ENCODE measurements at places on chromosomes 11 and 22. TPM values are rescaled to one million over a fixed set of nuclear protein-coding genes. Genes with fewer than 3 reads are reported as not detected.

DNA sequence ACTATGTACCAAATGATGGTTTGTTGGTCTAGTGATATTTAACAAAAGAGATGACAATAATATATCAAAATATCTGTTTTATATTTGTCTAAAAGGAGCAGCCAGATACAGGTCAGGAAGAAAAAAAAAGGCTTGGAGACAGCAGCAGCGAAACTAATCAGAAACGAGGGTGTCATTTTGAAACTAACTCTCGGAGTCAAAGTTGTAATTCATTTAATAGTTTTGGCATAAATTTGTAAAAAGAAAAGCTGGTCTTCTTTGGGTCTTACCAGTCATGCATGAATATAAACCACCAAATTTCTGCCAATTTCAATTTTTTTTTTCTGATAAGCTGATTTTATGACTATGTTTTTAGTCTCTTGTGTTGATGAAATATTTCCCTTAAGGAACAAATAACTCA is 25.5 kb downstream of the NPAT start:
- no peak for DNase-seq

DNA sequence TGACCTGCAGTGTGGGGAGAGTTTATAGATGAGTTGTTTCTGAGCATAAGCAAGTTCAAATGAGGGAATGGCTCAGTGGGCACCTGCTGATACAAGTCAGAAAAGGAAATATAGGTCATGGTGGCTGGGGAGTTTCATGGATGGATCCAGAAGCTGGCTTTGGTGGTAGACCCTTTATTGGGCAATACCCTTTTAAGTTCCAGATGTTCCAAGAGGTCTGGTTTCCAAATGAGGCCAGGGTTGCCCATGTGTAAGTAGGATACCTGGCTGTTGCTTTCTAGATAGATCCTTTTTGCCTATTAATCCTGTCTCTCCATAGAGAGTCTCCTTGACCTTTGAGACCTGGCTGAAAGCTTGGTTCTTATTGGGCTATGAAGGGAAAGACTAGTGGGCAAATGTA is 2.2 kb downstream of the STIM1 start:
- DNase-seq, result no peak

GRCh38 chr11:123272565-123272964 is 77.5 kb upstream of the CLMP start:
- no peak for DNase-seq

GRCh38 chr11:98965775-98966174 is 55.0 kb upstream of the CNTN5 start:
- no peak for DNase-seq

DNA sequence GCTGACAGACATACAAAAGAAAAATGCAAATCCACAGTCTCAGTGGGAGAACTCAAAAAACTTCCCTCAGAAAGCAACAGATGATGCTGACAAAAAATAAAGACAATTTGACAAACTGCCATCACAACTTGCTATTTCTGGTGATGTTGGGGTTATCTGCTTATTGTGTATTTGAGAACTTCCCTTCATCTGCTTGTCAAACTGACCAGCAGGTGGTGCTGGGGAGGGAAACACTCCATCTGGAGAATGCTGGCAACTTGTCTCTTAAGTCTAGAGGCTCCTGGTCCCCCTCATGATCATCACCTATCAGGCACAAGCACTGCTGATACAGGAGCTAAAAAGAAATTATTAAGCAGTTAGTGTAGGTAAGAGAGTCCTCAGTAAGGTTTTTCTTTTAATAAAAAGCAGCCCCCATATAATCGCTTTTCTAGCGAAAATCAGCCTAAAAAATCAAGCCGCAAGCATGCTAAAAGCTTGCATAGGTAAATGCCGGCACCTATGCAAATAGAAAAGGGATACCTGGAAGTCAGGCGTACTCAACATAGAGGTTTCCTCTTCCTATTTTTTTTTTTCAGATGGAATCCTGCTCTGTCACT is 9.8 kb upstream of the FAM111B start:
- no peak for DNase-seq

DNA sequence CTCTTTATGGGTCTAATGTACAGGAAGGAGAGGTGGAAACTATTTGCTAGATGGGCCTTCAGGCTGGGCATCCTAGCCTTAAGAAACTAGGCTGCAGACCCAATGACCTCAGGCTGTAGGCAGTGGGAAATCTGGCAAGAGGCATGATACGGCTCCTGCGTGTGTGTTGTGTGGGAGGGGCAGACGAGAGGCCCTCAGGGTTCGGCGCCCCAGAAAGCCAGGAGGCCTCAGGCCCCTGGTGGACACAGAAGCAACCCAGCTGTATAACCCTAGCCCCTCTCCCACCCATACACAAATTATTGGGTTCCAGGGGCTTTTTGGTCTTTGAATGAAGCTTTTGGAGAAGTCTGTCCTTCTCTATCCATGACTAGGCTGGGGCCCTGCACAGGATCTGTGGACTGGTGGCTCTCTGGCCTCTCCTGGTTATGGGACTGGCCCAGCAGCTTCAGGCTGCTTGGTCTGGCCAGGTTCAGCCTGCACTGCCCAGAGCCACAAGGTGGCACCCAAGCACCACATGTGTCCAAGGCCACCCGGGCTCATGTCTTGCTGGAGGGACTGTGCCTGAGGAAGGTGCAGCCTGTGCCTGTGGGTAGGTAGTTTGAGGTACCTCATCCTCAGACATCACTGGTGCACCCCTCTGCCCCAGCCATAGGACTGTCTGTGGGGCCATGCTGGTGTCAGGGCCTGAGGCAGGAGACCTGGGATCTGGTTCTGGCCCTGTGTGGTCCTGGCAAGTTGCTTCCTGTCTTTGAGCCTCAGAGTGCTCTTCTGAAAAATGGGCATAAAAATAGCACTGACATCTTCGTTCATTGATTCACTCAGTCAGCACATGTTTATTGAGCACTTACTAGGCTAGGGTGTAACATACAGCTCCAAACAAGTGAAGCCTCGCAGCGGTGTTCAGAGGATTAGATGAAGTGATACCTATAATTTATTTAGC is 87.5 kb downstream of the RRM1 start:
- peak; percentile 82 for DNase-seq

DNA sequence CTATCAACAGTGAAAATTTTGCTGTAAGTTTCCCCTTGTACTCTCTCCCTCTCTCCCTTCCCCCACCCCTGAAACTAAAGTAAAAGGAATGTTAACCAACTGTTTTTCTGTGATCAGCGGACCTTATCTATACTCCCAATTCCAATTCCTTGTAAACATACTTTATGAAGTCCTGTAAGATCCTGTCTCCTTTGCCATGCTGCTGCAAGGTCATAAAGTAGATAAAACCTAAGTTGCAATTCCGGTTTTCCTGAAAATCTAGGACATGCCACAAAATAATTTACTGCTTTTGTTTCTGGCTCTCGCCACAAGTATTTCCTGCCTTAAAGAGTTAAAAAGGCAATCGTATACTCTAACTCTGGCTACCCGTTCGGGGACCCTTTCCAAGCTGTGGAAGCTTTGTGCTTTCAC is 1469.0 kb downstream of the LRRC4C start:
- DNase-seq, result no peak

- peak; percentile 92 for DNase-seq
These were observed 450 bp downstream of the ZBTB44 start for GRCh38 chr11:130314184-130314749.

- DNase-seq, result no peak
These were observed 87.3 kb downstream of the SIK3 start for GRCh38 chr11:117010808-117011540.

GRCh38 chr11:46347637-46348311 is 511 bp downstream of the DGKZ start:
- no peak for DNase-seq

DNA sequence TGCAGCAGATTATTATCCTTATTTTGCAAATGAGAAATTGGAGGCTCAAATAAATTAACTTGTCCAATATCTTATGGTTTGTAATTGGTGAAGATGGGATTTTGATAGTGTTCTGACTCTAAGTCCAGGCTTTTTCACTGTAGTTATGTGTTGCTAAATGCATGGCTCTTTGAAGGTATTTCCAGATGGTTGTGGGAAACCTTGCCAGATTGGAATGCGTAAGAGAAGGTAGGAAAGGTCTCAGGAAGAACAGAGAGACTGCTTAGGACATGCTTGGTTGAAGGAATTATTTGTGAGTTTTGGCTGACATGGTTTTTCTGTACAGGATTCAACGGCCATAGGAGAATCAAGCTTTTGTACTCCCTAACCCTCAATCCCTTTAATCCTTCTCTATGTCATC is 108.6 kb downstream of the STIM1 start:
- DNase-seq, result no peak

- DNase-seq, result no peak
These were observed 85.9 kb upstream of the SNX19 start for GRCh38 chr11:131002145-131002544.

- DNase-seq, result no peak
These were observed 38.6 kb upstream of the XBP1 start for GRCh38 chr22:28838971-28839370.

GRCh38 chr22:47369020-47369419 is 606.6 kb downstream of the TBC1D22A start:
- DNase-seq, result no peak

- peak; percentile 25 for DNase-seq
These were observed 17.0 kb downstream of the RRAS2 start for GRCh38 chr11:14341968-14342367.

DNA sequence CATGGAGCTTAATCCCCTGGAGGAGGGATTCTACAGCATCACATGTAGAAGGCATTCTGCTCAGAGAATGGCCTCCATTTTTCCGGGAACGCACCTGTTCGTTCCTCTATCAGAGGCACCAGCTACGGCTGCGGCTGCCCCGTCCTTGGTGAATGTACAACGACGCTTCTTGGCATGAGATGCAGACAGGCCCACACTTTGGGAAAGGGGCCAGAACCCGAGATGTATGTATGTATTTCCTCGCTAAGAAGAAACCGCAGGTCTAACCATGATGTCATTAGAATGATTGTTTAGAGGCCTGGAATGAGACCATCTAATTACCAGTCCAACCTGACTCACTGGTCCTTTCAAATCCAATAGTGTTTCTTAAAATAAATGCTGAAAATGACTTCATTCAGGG is 1293.4 kb downstream of the TBC1D22A start:
- no peak for DNase-seq

DNA sequence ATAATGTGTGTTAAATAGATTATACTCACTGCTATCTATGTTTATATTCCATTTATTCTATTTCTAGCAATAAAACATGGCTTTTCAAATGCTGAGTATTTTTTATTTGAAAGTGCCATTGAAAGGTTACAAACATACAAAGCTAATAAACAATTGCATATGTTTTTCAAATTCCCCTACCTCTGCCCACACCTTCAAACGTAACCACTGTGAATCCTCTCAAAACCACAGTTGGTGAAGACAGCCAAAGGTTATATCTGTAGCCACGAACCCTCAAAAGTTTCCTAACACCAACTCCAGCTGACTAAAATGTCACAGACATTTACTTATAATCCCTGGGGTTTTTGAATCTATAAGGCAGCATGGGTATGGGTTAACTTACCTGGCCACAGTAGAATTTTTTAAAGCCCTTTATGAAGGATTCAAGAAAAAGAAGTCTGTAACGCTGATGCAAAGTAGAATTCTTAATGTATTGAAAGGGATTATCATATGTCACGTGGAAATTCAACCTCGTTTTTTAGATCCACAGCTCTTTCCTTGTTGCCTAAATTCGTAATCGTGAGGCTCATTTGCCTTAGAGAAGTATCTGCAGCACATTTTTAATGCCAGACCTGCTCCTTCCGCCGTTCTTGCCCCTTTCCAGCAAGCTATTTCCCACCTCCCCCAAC is 122.5 kb upstream of the ZC3H12C start:
- no peak for DNase-seq

- peak; percentile 49 for DNase-seq
These were observed 252 bp downstream of the APOL2 start for GRCh38 chr22:36239150-36239400.

DNA sequence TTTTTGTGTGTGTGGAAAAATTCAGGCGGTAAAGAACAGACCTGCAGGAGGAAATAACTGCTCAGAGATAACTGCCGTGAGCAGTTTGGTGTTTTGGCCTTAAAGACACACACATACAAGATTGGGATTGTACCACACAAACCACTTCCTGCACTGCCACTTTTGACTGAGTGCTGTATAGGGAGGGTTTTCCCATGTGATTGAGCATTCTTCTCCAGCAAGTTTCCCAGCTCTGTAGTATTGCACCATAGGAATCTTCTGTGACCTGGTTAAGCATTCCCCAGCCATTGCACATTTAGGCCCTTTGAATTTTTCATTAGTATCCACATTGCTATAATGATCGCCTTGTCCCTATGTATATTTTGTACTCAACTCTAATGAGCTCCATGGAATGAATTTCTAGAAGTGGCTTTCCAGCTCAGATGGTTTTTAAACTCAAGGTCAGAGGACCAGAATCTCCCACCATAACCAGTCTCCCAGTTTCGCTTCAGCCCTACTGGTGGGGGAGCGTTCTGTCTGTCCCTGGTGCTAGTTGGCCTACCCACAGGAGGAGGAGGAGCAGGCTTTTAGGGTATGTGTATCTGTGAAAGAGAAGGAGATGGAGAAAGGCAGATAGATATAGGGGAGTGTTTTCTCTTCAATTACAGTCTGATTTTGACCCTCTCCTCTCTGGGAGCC is 9.3 kb downstream of the CD82 start:
- peak; percentile 23 for DNase-seq

- DNase-seq, result no peak
These were observed 681.4 kb upstream of the TENM4 start for GRCh38 chr11:80122211-80122610.

- peak; percentile 92 for DNase-seq
These were observed 144.6 kb downstream of the NECTIN1 start for GRCh38 chr11:119584193-119585042.

GRCh38 chr11:57700425-57700824 is 11.6 kb downstream of the MED19 start:
- DNase-seq, result peak; percentile 49

- DNase-seq, result no peak
These were observed 67.8 kb upstream of the CHST1 start for GRCh38 chr11:45733176-45733575.

- DNase-seq, result no peak
These were observed 684.3 kb upstream of the RAG2 start for GRCh38 chr11:37282367-37282766.

DNA sequence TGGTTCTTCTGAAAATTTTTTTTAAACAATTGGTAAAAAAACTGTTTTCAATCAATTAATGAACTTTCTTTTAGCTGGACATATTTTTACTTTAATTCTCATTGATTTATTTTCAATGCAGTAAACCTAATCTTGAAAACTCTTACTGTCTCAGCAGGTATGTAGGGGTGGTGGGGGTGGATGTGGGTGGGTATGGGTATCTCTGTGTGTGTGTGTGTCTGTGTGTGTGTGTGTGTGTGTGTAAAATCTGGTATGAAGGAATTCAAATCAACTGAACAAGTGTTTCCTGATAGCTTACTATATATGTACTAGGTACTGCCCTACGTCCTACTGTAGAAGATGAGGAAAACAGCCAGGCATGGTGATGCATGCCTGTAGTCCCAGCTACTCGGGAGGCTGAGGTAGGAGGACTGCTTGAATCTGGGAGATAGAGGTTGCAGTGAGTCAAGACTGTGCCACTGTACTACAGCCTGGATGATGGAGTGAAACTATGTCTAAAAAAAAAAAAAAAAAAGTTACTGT is 75.5 kb downstream of the MRTFA start:
- DNase-seq, result no peak

GRCh38 chr22:36811094-36811800 is 5.6 kb downstream of the PVALB start:
- DNase-seq, result no peak

IGF2 gene
- 1.2 TPM for total RNA-seq

CSNK2A3 gene
- total RNA-seq, result 1.6 TPM

RAB3IL1 gene
- total RNA-seq, result 7.2 TPM

PC gene
- 18.4 TPM for total RNA-seq

MIOX gene
- total RNA-seq, result not detected

CATSPERZ gene
- total RNA-seq, result 1.00 TPM

ACAD8 gene
- total RNA-seq, result 44.2 TPM

All from H7 (cell line).